ENCODE measurements at places on chromosomes 1 and 21.

GRCh38 chr1:113201560-113201959, 128.6 kb downstream of the LRIG2 start:
- DNase-seq, result no peak

- DNase-seq, result no peak
These were observed 31.0 kb downstream of the LRRC3 start for GRCh38 chr21:44486302-44486701.

- no peak for DNase-seq
These were observed 33.9 kb upstream of the SDC3 start for GRCh38 chr1:30942326-30942963.

- no peak for DNase-seq
These were observed 17.7 kb upstream of the PTPRC start for GRCh38 chr1:198620951-198621824.

GRCh38 chr1:185244015-185244747, 72.9 kb downstream of the IVNS1ABP start:
- DNase-seq, result peak; percentile 54

GRCh38 chr1:11898831-11899467, 27.3 kb downstream of the KIAA2013 start:
- DNase-seq, result no peak

GRCh38 chr21:34531399-34531798, 19.4 kb upstream of the KCNE1 start:
- no peak for DNase-seq

- peak; percentile 70 for DNase-seq
These were observed 78.6 kb upstream of the SOD1 start for GRCh38 chr21:31580866-31581276.

- DNase-seq, result no peak
These were observed 2.5 kb upstream of the LMO4 start for GRCh38 chr1:87325982-87326738.
